ENCODE measurements at places on chromosomes 2 and 18.

- no peak for DNase-seq
These were observed 84.2 kb downstream of the SOCS6 start for GRCh38 chr18:70373042-70373519.

DNA sequence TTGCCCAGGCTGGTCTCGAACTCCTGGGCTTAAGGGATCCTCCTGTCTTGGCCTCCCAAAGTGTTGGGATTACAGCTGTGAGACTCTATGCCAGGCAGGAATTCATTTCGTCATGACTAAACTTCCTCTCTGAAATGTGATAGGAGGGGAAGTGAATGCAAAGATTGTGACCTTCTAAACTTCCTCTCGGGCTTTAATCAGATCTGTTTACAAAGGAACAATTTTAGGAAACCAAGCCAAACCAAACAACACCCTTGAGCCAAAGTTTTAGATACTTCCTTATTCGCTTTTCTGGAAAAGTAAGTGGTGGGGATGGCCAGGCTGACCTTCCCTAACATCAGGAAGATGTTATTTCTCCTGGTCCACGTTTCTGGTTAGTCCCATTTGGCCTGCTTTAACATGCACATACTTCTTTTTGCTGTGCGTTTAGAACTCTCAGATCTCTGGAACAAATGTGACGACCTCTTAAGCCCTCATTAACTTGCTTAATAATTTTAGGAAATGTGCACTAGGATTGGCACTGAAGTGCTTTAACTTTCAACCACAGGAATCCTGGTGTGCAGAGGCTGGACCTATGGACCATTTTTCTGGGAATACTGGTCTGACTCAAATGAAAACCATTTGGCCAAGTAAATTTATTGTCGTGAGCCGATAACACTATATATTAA is 33.2 kb upstream of the YES1 start:
- no peak for DNase-seq

DNA sequence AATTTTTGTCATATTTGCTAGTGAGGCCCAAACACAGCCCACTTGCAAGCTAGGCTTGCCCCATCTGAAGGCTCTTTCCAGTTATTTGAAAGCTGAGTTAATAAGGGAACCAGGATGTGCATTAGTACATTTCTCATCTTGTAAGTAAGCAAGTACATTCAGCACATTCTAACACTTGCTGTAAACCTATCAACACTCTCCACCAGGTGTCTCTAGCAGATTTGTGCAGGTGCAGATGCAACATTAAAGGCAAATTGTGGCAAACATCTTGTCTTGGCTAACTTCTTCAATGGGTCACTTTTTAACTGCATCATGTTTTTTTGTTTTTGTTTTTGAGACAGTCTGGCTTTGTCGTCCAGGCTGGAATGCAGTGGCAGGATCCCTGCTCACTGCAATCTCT is 25.3 kb upstream of the MFSD6 start:
- DNase-seq: no peak

GRCh38 chr2:176321916-176322315 is 52.7 kb downstream of the MTX2 start:
- no peak for DNase-seq

GRCh38 chr2:170573671-170574070 is 141.5 kb upstream of the SP5 start:
- no peak for DNase-seq

- DNase-seq: no peak
These were observed 10.2 kb downstream of the SP110 start for GRCh38 chr2:230209422-230210051.

DNA sequence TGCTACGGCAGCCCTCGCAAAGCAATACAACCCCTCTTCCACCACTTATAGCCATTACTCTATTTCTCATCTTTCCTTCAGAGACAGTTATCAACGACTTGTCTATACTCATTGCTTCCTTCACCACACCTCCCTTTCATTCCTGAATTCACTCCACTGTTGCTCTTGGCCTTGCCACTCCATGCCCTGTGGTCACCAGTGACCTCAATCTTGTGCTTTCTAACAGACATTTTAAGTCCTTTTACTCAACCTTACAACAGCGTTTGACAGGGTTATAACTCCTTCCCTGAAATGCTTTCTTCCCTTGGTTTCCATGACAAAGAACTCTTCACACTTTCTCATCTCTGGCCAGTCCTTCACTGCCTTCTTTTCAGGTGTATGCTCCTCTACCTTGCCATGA is 90.6 kb upstream of the CCDC141 start:
- no peak for DNase-seq

DNA sequence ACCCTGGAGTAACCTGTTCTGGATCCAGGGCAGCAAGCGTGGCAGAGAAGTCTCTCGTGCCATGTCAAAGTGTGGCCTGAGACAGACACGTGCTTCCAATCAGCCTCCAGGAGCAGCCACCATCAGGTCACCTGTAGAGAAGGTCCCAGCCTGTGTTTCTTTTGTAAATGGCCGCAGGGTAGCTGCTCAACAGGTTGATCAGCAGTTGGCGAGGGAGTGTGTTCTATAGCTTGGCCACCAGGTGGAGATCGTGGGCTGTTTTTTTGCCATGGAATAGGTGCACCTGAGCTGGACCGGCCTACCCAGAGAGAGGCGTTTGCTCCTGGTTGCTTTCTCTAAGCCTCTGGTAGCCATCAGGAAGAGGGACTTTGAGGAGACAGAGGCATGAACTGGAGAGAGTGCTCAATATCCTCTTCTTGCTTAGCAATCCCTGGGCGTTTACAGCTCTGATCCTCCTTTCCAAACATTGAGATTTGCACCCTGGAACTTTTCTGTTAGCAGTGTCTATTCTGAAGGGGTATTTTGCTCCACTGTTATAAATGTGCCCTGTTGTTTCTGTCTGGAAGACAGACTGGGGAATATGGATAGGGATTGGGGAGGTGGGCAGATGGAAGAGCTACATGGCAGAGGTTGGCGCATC is 34.2 kb upstream of the EN1 start:
- peak; percentile 53 for DNase-seq

- DNase-seq: no peak
These were observed 1127.9 kb upstream of the CHAC2 start for GRCh38 chr2:52639692-52640091.

DNA sequence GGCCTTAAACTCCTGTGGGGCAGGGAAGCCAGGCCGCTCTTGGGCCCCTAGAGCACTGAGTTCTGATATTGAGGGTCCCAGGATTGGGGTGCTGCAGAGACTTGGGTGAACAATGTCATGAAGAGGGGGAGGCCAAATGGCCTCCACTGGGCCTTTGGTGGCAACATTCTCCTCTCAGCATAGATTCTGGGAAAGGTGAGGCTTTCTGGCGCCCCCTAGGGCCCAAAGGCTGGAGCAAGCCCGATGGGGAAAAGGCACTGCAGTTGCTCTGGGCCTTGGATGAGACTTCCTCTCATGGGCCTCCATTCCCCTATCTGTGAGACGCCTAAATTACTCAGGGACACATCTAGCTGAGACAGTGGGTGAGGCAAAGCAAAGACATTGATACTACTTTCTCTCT is 84.8 kb downstream of the ACAA2 start:
- no peak for DNase-seq

- no peak for DNase-seq
These were observed 229.3 kb downstream of the NBAS start for GRCh38 chr2:15331787-15332186.

GRCh38 chr2:84643991-84644390 is 127.7 kb downstream of the DNAH6 start:
- no peak for DNase-seq

DNA sequence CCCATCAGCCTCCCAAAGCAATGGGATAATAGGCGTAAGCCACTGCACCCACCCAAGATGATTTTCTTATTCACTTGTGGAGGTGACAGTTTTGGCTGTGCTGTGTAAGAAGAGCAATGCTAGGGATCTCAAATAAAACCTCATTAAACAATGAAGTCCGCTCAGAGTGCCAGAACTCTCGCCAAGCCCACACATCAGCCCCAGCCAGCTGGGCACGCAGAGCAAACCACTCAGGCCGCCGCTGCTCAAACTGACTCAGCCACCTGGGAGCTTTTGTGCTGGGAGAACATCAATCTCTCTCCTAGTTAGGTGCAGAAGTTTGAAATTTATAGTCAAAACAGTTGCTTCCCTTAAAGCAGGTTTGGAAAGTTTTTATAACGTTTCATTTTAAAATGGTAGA is 47.6 kb downstream of the RNF152 start:
- DNase-seq: no peak

DNA sequence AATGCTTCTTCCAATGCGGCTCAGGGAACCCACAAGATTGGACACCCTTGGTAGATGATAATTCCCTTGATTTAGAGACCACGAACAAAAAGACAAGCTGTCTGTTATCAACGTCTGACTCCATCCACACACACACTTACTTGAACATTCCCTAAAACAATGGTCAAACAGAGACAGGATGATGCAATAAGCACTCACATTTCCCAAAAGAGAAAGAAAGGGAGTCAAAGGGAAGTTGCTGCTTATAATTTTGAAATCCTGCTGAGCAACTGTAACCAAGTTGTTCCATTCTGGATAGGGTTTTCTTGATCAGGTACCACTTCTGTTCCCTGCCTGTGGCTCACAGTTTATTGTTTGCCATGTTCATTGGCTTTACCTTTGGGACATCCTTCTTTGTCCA is 571.3 kb upstream of the CNTNAP5 start:
- no peak for DNase-seq

- no peak for DNase-seq
These were observed 248.3 kb downstream of the TTC32 start for GRCh38 chr2:19653509-19653908.

GRCh38 chr2:72605836-72606442 is 219.9 kb downstream of the EXOC6B start:
- no peak for DNase-seq

DNA sequence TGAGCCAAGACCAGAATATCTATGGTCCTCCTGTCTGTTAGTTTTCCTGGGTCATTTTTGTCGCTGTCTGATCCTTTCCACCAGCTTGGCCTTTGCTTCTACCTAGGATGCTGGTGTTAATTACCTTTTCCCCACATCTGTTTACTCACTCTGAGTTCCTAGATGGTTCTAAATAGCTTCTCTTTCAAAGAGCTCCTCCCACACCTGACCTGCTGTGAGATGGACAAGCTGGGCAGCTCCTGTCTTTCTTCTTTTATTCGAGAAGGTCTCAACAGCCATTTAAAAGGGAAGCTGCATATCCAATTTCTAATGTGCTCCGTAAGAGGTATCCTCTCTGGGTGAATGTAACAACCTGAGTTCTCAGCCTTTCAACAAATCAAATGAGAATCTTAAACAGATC is 156.2 kb downstream of the HRH4 start:
- no peak for DNase-seq

DNA sequence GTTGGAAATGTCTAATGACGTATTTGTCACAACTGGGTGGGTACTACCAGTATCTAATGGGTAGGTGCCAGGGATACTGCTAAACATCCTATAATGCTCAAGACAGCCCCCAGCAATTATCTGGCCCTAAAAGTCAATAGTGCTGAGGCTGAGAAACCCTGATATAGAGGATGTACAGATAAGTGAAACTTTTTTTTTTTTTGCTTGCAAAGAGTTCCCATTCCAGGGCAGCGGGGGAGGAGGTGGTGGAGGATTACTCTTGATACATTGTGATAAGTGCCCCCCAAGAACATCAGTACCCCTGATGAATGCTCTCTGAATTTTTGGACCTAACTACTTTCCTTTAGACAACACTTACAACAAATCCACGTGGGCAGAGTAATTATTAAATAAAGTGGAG is 329.7 kb upstream of the SPRED2 start:
- no peak for DNase-seq

GRCh38 chr2:127129937-127130336 is 23.0 kb upstream of the BIN1 start:
- no peak for DNase-seq

DNA sequence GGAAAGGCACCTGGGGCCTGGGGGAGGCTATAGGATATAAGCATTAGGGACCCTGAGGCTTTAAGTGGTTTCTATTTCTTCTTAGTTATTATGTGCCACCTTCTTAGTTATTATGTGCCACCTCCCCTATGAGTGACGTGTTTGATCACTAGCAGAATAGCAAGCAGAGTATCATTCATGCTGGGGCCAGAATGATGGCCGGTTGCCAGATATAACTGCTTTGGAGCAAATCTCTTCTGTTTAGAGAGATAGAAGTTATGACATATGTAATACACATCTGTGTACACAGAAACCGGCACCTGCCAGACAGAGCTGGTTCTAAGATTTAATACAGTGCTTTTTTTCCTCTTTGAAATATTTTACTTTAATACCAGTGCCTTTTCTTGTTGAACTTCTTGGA is 29.4 kb downstream of the LIPG start:
- no peak for DNase-seq

GRCh38 chr2:101476605-101477208 is 1.8 kb upstream of the RFX8 start:
- DNase-seq: no peak

- DNase-seq: no peak
These were observed 75.4 kb downstream of the DYSF start for GRCh38 chr2:71528749-71529148.

DNA sequence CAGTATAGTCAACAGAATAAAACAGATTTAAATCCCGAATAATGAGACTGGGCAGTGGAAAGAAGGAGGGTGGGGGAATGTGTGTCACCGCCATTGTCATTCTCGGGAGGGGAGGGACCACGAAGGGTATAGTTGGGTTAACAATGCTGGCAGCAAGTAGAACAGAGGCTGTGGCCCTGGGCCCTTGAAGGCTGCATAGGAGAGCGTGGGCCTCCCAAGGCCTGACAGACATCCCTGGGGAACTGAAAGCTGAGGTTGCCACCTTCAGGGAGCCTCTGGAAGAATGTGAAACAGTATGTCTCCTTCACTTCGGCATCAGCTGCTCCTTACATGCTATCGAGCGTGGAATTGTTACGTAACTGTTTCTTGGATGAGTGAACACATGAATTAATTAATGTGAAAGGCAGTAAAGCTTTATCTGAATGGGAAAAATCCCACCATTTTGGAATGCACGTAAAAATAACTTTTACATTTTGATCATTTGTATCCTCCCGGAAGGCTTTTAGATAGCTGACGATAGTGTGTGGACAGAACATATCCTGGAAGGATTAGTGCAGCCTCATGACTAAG is 92.8 kb upstream of the TTC39C start:
- no peak for DNase-seq

DNA sequence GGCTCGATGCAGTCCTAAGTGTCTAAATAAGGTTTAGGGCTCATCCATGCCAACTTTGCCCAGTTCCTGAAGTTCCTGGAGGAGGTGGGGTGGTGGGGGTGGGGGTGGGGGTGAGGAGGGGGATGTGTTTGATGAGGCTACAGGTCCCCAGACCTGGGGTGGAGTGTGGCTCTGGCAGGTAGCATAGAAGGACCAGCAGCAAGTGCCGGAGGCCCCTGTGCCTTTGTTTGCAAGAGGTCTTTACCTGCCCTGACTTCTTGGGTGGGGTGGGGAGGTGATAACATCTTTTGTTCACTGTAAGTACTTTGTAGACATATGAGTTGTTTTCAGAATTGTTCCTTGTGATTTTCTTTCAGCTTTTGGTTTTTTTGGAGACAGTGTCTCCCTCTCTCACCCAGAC is 10.0 kb downstream of the SH3BP4 start:
- no peak for DNase-seq

- DNase-seq: no peak
These were observed 27.0 kb upstream of the THUMPD2 start for GRCh38 chr2:39805936-39806608.

GRCh38 chr2:139940686-139941085 is 1160.5 kb upstream of the NXPH2 start:
- no peak for DNase-seq
